ENCODE measurements at places on chromosomes 16 and 17. TPM values are rescaled to one million over a fixed set of nuclear protein-coding genes. Genes with fewer than 3 reads are reported as not detected.

DNA sequence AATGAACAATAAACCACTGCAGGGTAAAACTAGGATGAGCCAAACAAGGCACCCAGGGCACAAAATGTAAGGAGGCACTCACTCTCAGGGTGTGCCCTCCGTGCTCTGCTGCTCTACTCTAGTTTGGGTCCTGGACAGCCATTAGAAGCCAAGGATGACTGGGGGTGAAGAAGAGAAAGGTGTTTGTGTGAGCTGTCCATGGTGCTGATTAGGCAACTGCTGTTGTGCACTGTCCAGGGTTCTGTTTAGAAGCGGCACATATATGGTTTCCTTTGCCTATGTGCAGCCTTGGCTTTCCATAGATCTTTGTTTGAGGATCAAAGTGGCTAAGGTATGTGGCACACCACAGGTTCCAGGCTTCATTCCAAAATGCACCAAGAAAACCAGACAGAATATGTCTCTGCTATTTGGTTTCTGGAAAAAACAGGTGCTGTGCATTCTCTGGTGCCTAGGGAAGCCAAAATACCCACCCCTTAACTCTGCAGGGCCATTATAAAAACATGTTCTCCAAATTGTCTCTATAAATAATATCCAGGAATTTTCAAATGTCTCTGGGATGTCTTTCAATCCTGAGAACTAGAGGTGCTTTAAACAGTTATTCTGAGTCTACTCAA, 123.5 kb downstream of the CBLN1 start:
- peak; percentile 1 for DNase-seq

- DNase-seq, result peak; percentile 92
Measured at GRCh38 chr16:30377812-30378235, 3.2 kb downstream of the MYL11 start.

DNA sequence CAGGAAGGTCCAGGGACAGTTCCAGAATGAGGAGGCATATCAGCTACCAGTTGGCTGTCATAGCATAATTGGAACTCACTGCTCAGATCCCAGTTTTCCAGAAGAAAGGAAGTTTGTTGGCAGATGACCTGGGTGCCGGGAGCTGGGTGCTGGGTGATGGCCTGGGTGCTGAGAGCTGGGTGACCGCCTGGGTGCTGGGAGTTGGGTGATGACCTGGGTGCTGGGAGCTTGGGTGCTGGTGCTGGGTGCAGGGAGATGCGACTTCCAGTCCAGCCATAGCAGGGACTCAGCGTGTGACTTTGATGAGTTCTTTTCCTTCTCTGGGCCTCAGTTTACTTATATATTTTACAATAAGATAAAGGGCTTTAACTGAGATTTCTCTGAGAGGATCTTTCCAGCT, 18.0 kb downstream of the WSCD1 start:
- no peak for DNase-seq

- no peak for DNase-seq
Measured at GRCh38 chr16:68401871-68402747, 46.2 kb downstream of the SMPD3 start.

DNA sequence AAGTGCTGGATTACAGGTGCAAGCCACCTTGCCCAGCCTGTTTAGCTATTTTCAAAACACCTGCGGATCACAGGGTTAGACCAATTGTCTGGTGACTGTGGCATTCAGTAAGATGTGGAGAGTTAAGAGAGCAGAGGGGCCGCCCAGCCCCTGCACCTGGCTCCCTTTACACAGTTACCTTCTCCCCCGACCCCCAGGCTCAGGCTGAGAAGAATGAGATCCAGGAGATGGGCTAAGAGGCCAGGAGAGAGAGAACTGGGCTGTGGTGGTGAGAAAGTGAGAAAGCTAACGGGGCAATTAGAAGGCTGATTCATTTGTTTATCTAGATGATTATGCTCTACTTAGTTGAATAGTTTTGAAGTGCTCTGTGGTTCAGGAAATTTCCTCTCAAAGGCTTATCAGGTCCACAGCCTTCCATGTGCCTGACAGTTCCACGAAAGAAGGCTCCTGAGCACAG, 67.8 kb upstream of the AXIN2 start:
- no peak for DNase-seq

DNA sequence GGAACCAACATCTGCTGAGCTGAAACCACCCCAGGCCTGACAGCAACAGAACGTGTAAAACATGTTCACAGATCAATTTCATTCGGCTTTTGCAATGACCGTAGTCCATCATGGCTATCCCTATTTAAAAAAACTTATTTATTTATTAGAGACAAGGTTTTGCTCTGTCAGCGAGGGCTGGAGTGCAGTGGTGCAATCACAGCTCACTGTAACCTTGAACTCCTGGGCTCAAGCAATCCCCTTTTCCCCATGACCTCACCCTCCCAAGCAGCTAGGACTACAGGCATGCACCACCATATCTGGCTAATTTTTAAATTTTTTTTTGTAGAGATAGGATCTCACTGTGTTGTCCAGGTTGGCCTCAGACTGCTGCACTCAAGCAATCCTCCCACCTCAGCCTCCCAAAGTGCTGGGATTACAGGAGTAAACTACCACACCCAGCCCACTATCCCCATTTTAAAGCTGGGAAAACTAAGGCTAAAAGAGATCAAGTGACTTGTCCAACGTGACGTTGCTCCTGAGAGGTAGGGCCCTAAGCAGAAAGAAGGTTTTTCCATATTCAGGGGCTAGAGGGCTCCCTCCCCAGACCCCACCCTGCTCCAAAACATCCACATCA, 77.7 kb downstream of the MYH11 start:
- no peak for DNase-seq

- no peak for DNase-seq
Measured at GRCh38 chr16:25443994-25444393, 186.3 kb upstream of the ZKSCAN2 start.

DNA sequence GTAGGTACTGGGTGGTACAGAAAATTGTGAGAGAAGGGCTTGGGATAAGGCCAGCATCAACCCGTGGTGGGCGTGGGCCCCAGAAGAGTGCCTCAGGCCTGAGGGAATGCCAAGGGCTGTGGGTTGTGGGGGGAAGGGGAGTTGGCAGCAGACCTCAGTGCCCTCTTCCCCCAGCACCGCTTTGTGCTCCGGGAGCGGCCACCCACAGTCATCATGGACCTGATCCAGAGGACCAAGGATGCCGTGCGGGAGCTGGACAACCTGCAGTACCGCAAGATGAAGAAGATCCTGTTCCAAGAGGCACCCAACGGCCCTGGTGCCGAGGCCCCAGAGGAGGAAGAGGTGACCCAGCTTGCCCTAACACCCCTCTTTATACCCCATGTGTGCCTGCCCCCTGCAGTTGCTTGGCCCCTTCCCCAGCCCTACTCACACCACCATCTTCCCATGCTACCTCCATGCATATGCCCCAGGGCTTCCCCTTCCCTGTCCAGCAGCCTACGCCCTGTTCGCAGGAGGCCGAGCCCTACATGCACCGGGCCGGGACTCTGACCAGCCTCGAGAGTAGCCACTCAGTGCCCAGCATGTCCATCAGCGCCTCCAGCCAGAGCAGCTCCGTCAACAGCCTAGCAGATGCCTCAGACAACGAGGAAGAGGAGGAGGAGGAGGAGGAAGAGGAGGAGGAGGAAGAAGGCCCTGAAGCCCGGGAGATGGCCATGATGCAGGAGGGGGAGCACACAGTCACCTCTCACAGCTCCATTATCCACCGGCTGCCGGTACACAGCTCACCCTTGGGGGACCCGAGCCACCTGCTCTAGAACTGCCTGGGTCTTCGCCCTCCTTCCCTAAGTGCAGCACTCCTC, 9.1 kb downstream of the TAOK2 start:
- no peak for DNase-seq

GRCh38 chr17:2478458-2478857, 33.2 kb downstream of the METTL16 start:
- DNase-seq, result no peak

DNA sequence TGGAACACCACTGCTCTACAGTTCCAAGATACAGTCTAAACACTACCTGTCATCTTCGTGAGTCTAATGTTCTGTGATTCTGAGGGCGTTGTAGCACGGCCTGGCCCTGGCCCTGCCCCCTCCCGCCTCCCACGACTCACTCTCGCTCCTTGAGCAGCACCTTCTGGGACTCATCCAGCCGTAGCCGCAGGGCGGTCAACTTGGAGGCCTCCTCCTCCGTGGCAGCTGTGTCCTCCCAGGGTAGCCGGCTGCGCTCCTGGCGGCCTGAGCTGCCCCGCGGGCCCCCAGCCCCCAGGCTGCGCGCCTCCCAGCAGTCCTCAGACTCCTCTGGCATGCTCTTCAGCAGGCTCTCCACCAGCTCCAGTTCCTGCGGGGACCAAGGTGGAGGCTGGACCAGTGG, 10.6 kb downstream of the CCDC102A start:
- no peak for DNase-seq

DNA sequence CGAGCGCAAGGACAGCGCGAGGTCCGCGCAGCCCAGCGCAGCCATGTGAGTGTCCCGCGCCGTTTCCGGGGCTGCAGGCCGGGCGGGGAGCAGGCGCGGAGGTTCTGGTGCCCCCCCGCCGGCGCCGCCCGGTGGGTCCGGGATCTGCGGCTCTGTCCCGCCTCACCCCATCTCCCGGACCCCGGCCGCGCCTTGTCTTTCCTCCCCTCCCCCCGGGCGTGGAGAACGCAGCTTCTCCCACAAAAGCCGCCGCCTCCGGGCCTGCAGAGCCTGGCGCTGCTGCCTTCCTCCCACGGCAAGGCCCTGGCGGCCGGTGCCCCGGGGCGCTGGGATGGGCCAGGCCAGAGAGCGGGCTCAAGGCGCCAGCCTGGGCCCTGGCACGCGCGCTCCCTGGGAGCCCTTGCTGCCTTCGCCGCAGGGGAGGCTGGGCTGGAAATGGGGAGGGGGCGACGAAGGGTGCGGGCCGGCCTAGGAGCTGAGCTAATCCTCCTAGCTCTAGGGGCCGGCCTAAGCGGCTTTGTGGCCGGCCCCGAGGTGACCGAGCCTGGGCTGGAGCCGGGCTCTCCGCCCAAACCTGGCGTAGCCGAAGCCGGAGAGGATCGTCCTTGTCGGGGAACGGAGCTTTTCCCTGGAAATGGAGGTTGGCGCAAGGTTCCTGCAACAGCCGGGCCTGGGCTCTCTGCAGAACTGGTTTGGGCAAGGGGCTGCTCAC, 397 bp downstream of the RIPOR1 start:
- peak; percentile 52 for DNase-seq

GRCh38 chr17:7686222-7687071, 843 bp downstream of the TP53 start:
- DNase-seq, result peak; percentile 94

GRCh38 chr17:48769009-48769675, 40.6 kb upstream of the HOXB13 start:
- no peak for DNase-seq

- DNase-seq, result no peak
Measured at GRCh38 chr16:49745311-49745747, 110.6 kb downstream of the ZNF423 start.

DNA sequence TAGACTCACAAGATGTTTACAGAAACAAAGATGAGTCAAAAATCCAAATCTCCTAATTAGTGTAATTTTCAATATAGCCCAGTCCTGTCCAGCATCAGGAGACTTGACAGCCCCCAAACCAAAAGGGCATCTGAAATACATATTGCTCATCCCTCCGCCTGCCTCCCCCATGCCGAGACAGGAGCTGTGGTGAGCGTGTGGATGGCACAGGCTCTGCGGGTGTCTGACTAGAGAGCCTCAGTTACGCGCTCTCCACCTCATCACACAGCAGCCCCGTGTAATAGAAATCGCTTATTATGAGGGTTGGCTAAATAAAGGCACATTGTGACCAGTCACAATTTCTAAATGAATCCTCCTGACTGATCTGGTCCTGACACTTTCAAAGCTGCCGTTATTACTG, 43.1 kb upstream of the CBLN1 start:
- no peak for DNase-seq

GRCh38 chr17:14813649-14814370, 451.3 kb downstream of the PMP22 start:
- no peak for DNase-seq

GRCh38 chr16:30778549-30779244, 8.3 kb downstream of the ZNF629 start:
- DNase-seq, result peak; percentile 75

DNA sequence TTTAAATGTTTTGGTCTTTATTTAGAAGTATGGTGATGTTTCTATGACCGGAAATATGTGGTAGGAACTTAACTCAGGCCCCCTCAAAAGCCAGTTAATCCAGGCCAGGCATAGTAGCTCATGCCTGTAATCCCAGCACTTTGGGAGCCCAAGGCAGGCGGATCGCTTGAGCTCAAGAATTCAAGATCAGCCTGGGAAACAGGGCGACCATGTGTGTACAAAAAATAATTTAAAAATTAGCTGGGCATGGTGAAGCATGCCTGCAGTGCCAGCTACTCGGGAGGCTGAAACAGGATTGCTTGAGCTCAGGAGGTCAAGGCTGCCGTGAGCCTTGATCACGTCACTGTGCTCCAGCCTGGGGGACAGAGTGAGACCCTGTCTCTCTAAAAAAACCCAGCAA, 10.3 kb downstream of the RSL1D1 start:
- no peak for DNase-seq

Gene CHST4
- 1.2 TPM for total RNA-seq

Gene SLC12A3
- 0.96 TPM for total RNA-seq

Gene C17orf50
- not detected for total RNA-seq

Gene NRN1L
- not detected for total RNA-seq

Gene CES5A
- not detected for total RNA-seq

All from umbilical cord (tissue), 2 donors.